ENCODE measurements at places on chromosomes 2 and 18.

- no peak for DNase-seq
Measured at GRCh38 chr2:236261452-236261851, 2.8 kb downstream of the ASB18 start.

DNA sequence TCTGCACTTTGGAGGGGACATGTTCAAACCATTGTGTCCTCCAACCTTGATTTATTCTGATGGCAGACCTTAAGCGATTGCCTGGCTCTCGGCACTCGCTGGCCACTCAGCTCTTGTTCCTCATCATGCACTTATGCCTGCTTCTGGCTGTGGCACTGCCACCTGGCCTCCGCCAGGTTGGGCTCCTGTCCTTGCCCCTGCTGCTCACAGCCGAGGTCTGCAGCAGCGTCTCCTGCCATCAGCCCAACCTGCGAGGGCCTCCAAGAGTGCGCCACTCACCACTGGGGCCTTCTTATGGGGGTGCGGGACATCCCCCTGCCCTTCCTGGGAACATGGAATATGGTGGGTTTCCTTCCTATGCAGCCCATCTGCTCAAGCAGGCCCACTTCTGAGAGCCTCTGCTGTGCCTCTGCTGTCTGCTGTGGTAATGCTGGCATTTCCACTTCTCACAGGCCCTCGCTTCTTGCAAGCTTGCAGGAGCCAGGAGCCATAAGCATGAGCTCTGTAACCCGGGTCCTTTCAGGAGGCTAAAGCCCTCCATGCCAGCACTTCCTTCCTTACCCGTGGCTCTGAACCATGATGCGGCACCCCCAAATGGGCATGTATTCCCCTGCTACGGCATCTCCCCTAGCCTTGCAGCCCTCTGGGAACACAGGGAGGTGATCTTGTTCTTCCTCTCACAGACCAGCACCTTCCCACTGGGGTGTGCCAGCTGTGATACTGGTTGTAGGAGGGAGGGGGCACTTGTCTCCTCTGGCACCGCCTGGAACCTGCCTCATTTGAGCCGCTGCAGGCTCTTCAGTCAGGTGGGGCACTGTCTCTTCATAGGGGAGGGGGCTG lies 58.6 kb upstream of the HS6ST1 start:
- DNase-seq, result no peak

DNA sequence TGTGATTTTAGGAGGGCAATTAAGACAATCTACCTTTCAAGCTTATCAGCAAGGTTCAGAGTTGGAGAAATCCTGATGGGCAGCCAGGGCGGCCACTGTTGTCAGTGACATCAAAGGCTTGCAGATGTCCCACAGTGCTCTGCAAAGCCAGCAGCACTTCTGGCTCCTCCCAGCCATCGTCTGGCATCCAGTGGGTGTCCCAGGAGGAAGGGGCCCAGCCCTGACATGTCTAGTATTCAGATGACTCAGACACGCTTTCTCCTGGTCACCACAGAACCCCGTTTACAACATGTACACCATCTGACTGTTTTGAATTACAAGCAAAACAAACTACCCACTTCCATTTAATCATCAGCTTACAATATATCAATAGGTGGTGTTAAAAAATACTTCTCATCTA lies 61.4 kb downstream of the CYRIA start:
- no peak for DNase-seq

DNA sequence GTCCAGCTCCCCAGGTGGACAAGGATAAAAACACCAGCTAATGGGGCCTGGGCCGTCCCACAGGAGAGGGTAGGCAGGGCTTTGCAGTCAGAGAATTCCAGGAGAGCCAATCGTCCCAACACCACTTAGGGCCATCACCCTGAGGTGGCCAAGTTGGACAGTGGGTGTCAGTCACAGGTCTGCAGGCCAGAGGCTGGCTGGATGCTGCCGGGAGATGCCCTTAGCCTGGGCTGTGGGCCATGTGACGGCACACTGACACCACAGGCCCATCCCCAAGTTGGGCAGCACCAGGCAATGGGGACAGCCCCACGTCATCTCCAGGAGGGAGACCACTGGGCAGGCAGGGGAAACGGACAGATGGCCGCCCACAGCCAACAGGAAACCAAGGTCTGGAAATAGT lies 53.9 kb downstream of the KIF1A start:
- DNase-seq, result no peak

DNA sequence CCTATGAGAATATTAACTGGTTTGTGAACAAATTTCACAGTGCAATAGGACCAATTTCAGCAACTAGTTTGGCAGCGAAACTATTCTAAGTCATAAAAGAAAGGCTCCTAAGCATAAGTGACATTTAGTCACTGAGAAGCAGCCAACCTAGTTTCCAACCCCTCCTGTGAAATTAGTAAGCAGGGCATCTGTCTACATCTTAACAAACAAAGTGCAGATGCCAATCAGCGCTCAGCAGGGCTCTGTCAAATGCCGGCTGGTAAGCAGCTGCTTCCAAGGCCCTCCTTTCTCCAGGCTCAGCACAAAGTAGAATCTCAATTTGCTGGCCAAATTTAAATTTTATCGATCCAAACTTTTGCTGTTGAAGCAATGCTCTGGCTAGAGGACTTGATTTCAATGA lies 124.7 kb downstream of the ICOS start:
- no peak for DNase-seq

GRCh38 chr2:47686018-47686417 lies 96.9 kb upstream of the MSH6 start:
- no peak for DNase-seq

- DNase-seq, result no peak
Measured at GRCh38 chr2:24432735-24433134, 58.3 kb upstream of the NCOA1 start.

DNA sequence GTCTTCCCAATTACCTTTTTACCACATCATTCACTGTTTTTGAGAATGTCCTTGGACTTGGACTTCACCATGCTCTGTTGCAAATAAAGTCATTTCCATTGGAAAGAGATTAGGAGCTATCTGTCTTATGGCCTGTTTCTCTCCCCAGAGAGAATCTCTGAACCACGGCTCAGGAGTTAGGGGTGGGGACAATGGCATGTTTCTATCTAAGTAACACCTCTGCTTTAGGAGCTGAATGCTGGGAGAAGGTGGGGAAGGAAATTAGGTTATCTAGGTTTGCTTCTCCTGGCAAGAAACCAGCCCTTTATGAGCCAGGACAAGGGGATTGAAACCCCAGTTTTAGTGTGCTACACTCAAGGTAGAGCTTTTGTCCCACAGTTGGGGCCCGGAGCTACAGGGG lies 86.3 kb downstream of the AGPS start:
- DNase-seq, result no peak
